ENCODE measurements at places on chromosomes 5 and 9. TPM values are rescaled to one million over a fixed set of nuclear protein-coding genes. Genes with fewer than 3 reads are reported as not detected.

KCTD16 gene
- 3.9 TPM for total RNA-seq

IL3 gene
- not detected for total RNA-seq

PCDHGB3 gene
- total RNA-seq, result 0.64 TPM

SOX30 gene
- not detected for total RNA-seq

GBGT1 gene
- 31.8 TPM for total RNA-seq

MYMK gene
- total RNA-seq, result not detected

KIF20A gene
- 27.0 TPM for total RNA-seq

RNF183 gene
- total RNA-seq, result 0.53 TPM

- no peak for DNase-seq
These were observed 68.6 kb upstream of the PPP1R26 start for GRCh38 chr9:135410831-135411473.

- no peak for DNase-seq
These were observed 9.0 kb upstream of the WNK2 start for GRCh38 chr9:93174976-93175375.

DNA sequence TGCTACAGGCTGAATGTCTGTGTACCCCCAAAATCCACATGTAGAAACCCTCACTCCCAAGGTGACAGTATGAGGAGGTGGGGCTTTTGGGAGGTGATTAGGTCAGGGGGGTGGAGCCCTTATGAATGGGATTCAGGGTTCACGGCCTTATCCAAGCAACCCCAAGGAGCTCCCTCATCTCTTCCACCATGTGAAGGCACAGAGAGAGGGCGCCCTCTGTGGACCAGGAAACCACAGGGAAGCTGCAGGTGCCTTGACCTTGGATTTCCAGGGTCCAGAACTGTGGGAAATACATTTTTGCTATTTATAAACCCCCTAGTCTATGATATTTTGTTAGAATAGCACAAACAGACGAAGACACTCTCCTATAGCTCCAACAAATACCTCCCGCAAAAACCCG lies 53.6 kb upstream of the IRX2 start:
- no peak for DNase-seq

DNA sequence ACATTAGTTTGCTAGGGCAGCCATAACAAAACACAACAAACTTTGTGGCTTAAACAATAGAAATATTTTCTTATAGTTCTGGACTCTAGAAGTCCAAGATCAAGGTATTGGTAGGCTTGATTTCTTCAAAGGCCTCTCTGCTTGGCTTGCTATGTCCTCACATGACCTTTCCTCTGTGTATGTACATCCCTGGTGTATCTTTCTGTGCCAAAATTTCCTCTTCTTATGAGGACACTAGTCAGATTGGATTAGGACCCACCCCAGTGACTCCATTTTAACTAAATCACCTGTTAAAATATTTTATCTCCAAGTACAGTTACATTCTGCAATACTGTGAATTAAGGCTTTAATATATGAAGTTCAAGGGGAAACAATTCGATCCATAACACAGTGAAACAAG lies 168.9 kb upstream of the CCNH start:
- DNase-seq, result no peak

DNA sequence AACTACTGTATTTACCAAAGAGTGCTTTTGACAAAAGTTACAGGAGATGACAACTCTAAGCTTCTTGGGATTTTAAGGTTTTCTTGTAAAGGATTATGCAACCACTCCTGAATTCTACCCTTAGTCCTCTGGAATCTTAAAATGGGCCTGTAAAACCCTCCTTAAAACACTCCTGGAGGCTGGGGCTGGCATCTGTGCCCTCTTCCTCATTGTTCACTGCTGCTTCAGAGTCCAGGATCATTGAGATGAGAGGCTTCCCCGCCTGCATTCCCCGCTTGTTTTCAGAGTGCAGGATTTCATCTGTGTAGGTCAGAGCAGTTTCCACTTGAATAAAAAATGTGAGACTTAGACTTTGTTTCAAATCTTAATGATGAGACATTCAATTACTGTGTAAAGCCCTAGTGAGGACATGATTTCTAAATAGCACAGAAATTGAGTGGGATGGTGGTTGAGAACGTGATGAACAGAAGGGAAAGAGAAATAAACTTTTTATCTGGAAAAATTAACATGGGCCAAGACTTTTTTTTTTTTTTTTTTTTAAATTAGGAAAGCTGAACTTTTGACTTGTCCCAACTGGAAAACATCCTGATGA lies 40.4 kb downstream of the PCSK5 start:
- no peak for DNase-seq

GRCh38 chr9:112084334-112084733 lies 90.8 kb downstream of the SUSD1 start:
- DNase-seq, result no peak

- no peak for DNase-seq
These were observed 2.2 kb downstream of the PBX3 start for GRCh38 chr9:125749287-125749935.

- DNase-seq, result no peak
These were observed 2.0 kb downstream of the PITX1 start for GRCh38 chr5:135031813-135032694.

DNA sequence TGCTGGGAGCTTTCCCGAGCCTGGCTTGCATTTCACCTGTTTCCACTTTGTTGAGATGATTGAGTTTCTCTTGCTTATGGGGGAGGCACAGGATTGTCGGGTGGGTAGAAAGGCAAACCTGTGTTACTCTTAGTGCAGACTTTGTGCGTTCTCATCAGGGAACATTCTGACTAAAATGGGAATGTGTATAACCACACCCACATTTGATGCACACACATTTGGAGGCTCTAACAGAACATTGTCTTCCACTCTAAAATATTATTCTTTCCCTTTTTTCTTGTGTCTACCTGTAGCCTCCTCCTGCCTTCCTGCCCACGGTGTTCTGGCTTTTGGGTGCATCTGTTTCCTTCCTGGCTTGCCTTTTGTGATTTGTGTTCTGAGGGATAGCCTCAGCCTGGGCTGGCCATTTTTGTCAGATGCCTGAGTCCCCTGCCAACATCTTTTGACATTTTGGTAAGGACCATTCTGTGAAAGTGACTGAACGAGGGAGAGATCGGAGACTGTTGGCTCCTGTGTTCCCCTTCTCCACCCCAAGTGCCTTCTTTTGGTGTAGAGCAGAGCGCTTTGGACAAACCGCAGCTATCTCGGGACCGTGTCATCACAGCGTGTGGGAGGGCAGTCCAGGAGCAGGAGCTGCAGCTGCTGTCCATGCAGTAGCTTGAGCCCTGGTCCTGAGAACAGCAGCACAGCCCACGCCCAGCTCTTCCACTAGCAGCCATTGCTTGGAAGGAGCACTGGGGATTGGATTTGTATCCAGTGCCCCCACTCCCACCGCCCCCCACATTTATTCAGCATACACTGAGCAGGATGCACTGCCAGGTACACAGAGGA lies 101.4 kb downstream of the ARHGAP26 start:
- no peak for DNase-seq

- no peak for DNase-seq
These were observed 118.1 kb upstream of the CCDC112 start for GRCh38 chr5:115414406-115415142.

Data from mesothelial cell of epicardium (in vitro differentiated cells).